ENCODE measurements at places on chromosomes 16 and 17.

DNA sequence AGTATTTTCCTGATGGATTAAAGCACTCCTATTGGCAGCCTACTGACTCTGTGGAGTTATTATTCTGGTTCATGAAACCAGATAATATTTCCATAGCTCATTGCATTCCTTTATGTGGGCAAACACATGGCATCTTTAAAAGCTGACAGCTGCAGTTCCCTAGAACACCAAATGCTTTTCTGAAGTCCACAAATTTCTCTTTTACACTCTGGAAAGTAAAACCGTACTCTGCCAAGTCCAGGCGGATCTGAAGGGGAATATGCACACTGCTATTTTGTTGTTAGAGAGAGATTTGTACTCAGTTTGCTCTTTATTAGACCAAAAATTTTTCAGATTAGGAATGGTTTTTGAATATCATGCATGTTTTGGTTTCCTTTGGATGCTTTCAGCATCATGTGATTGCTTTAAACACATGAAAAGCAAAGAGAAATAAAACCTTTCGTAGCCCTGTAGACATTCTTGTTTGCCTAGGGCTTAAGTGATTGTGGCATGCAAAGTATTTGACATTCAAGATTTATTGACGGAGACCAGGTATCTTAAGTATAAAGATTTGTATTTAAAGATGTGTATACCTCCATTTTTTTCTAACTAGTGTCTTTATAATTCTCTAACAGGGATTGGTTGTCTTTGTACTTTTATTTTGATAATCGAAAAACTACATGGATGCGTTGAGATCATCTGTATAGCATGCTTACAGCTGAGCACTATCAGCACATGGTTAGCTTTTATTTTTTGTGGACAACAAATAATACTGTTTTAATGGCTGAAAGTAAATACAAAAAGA lies 19.5 kb downstream of the SEC14L1 start:
- no peak overlapping the region for H3K4me3 ChIP-seq
- no peak for DNase-seq
- no peak overlapping the region for H3K27ac ChIP-seq
- no peaks in the 10 kb centered on the region for H3K27me3 ChIP-seq
- H3K36me3 ChIP-seq: peaks cover 15% of the 10 kb centered on the region

DNA sequence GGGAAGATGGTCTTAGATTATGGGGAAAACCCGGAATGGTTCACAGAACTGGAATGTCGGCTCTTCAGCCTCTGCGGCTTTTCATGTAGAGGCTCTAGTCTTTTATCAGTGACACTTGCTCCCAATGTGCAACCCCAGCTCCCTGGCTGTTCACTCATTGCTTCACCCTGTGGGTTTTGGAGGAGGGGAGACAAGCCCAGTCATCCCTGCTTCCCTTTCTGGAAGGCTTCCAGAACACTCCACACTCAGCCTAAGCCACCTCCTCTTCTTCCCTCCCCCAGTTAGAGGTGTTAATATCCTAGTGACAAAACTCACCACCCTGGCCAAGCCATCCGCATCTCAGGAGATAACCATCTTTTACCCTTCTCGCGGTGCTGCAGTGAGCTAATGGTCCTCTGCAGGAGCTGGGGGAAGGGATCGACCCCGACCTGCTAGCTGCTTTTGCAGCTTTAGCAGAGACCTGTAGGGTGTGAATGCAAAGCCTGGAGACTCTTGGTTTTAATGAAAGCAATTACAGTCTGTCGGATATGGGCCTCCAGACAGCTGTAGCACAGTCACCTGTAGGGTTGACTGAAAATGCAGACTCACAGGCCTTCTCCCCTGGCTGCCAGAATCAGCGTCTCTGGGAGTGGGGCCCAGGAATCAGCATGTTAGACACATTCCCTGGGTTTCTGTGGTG lies 24.3 kb upstream of the LASP1NB start:
- H3K4me3 ChIP-seq: no peak overlapping the region
- DNase-seq: no peak
- H3K36me3 ChIP-seq: no peaks in the 10 kb centered on the region
- H3K27me3 ChIP-seq: no peaks in the 10 kb centered on the region

DNA sequence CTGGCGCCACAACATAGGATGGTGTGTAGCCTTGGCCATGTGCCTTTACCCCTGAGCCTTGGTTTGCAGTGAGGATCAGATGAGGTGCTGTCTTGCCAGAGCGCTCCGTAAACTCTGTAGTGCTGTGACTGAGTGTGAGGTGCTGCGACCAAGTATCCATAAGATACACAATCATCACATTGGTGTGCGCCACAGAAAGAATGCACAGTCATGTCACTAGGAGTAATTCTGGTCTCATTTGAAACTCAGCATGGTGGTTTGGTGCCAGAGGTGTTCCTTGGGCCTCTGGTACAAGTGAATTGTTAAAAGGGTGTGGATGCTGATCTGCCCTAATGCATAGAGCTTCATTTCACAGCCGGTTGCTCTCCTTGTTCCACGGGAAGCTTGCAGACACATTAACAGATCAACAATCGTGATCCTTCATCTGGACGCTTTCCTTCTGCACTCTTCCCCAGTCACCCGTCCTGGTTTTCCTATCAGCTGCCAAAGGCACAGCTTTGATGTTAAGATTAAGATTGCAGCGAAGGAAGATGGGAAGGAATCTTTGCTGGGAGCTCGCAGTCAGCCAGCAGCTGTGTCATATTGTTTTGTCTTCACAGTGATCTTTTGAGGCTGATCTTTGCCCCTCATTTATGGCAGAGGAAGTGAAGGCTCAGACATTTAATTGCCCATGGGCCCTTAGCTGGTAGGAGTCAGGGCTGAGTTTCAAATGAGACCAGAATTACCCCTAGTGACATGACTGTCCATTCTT lies 79.1 kb downstream of the KSR1 start:
- H3K36me3 ChIP-seq: no peaks in the 10 kb centered on the region
- peak overlapping the region; percentile 56 for H3K27ac ChIP-seq
- peaks cover 30% of the 10 kb centered on the region for H3K4me1 ChIP-seq
- H3K27me3 ChIP-seq: no peaks in the 10 kb centered on the region
- no peak overlapping the region for H3K4me3 ChIP-seq

- no peak for DNase-seq
- H3K27me3 ChIP-seq: peaks cover 24% of the 10 kb centered on the region
- H3K36me3 ChIP-seq: no peaks in the 10 kb centered on the region
Observed at GRCh38 chr16:56525236-56525635, 5.4 kb upstream of the BBS2 start.
